ENCODE measurements at places on chromosomes 13 and 19.

DNA sequence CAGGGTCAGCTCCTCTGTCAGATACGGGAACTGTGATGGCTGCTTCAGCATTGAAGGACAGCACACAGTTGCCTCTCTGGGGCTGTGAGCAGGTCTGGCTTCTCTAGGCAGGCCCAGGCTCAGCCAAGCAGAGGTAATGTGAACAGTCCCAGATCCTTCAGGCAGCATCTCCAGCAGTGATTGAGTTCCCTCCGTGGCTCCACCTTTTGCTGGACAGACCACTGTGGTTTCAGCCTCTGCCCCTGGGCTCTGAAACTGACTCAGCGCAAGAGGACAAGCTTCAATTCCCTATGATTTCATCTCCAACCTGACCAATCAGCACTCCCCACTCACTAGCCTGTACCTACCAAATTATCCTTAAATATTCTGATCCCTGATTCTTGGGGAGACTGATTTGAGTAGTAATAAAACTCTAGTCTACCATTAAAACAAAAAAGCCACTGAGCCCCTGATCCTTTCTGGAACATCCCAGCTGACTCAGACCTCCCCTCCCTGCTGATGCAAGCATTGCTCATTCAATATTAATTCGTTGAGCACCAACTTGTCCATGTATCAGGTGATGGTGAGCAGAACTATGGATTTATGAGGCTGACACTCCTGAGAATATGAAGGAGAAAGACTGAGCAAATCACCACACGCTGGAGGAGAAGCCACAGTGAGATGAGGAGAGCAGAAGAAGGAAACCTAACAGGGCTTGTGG is 16.7 kb downstream of the GSX1 start:
- DNase-seq: no peak

DNA sequence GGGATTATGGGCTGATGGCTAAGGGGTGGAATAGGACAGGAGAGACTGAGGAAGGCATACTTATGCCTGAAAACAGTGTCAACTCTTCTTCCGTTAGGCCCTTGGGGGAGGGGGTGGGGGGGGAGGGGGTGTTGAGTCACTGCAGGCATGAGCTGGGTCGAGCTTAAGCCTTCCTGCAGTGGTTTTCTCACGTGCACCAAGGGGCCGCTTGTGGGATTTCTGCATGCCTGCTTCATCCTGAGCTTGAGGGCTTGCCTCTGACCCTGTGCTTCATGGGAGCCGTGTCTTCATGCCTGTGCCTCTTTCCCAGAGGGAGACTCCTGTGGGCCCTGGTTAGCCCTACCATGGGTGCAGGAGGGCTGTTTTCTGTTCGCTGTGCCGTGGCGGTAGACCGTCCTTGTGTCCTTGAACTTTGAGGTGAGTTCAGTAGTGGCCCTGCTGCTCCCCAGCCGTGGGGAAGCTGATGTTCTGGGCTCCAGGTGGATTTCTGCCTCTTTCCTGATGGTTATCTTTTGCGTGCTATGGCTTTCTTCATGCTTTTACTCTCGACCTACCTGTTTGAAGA is 186.1 kb downstream of the PCCA start:
- DNase-seq: no peak

DNA sequence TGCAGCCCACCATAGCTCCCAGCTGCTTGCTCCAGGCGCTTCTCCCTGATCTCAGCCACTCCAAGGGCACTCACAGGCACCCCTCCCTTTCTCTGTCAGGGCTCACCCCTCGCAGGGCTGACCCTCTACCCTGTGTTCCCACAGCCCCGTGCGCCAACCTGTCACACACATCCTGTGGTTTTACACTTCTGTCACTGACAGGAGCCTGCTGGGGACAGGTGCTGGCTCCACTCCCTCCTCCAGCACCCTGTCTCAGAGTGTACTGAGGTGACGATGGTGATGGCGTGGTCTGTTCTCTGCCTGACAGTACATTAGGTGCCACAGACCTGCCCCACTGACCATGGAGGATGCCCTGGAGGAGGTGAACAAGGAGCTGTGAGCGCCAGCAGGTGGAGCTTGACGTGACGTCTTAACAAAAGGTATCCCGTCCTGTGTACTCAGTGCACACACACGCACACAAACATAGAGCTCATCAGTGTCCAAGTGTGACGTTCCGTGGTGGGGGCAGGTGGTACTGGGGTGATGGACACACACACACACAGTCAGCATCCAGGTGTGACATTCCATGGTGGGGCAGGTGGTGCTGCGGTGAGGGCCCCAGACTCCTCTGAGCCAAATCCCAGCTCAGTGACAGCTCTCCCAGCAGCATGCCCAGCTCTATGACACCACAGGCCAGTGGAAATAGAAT is 20.9 kb downstream of the C19orf44 start:
- no peak for DNase-seq

- DNase-seq: peak; percentile 20
These were observed 9.6 kb upstream of the ZNRF4 start for GRCh38 chr19:5445561-5446055.

- peak; percentile 32 for DNase-seq
These were observed 121.6 kb upstream of the SPATA13 start for GRCh38 chr13:24038841-24039330.

DNA sequence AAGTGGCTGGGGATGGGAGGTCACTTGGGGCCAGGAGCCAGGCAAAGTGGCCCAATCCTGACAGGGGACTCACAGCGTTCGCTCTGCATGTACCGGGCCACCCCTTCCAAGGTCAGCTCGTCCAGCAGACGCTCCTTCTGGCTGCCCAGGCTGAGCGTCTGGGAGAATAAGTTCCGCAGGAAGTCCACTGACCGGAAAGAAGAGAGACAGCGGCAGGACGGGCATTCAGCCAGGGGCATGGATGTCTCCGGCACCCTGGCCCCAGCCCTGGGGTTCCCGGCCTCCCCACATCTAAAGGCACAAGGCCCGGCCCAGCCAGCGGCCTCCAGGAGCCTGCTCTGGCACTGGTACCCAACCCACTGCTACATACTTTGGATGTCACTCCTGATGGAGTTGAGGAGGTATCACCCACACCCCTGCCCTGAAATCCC is 6.1 kb downstream of the SIRT2 start:
- no peak for DNase-seq

DNA sequence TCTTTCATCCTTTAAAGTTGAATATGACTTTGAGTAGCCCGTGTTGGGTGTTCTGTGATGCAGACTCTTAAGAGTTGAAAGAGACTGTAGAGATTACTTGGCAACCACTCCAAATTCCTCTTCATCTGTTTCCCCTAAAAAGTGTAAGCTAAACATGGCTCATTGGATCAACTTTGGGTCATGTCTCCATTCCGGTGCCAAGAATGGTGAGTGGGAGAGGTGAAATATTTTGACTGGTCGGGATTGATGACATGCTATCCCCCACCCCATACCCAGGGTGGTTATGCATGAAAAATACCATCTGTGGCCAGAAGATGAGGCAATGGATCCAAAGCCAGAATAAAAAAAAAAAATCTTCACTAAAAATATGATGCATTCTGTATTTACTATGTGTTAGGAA is 281.3 kb upstream of the SOX21 start:
- no peak for DNase-seq

DNA sequence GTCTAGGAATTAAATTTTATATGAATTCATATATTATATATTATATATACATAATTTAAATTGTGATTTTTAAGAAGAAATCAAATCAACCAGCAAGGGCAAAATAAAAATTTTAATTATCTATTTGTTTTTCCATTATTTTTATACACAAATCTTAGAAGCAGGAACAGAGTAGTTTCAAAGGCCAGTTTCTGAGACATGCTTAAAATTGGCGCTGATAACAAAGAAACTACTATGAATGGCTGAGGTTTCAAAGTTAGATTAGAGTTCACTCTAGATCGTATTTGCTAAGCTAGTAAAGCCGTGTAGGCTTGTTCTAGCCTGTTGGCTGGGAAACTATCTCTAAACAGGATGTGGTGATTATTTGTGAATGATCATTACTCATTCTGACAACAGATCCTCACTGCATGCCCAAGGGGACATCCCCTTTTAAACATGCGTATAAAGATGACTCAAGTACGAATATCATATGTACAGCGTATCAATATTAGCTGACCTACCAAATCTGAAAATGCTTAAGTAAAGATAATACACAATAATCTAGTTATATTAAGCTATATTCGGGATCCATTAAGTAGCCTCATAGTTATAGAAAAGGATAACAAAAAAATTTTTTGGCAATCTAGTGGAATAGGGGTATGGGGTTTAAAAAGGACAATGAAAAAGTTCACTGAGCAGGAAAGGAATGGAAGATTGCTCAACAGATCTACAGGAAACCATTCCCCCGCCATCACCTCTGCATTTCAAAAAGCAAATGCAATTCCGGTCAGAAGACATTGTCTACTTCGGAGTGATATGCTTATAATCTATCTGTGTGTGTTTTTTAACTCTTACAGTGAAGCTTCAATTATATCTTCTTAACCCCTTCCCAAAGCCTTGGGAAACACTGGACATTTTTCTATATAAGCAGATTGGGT is 150.1 kb downstream of the SHISA2 start:
- no peak for DNase-seq

- no peak for DNase-seq
These were observed 34.9 kb upstream of the METTL21C start for GRCh38 chr13:102729560-102730270.

DNA sequence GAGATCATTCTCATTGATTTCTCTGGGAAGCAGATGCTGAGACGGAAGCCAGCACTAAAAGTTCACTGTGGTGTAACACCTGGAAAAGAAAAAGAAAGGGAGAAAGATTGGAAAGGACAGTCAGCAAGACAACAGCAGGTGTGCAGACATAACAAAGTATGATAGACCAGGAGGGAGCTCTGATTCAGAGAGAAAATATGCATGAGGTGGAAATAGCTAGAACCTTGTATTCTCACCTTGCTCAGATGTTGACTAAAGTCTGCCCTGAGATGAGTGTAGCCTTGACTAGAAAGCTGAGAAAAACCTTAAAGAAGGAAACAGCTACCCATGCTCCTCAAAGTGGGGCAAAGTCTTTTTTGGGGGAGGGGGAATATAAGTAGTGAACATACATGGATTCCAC is 1711.8 kb downstream of the EFNB2 start:
- no peak for DNase-seq

GRCh38 chr13:50629497-50629896 is 214.0 kb downstream of the DLEU7 start:
- peak; percentile 23 for DNase-seq

DNA sequence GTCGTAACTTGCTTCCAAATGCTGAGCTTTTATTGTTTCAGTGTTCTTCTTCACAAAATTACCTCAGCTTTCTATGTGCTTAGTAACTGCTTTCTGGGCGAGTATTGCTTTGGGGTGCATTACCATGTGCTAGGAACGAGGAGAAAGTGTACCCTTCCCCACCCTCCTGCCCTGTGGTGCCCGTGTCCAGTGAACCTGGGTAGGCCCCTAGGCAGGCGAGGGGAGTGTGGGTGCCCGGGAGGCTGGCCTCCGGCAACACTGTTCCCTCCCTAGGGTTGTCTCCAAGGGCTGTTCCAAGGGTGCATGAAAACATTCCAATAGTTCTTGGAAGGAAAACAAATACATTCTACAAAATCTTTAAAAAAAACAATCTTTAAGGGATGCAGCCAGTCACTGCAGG is 216.5 kb upstream of the SOX1 start:
- DNase-seq: no peak

DNA sequence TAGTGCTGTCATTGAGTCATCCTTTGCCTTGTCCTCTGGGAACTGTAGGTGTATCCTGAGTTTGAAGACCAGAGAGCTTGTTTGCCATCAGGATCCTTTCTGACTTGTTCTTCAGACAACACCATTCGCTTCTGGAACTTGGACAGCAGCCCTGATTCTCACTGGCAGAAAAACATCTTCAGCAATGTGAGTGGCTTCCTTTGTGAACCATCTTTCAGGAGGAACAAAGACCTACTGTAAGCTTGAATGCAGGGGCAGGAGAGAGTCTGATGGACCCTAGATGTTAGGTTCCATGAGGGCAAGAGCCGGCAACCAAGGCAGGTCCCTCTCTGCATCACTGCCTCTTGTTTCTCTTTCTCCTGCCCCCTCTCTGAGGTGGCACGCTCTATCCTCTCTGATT is 26.7 kb downstream of the WDR62 start:
- no peak for DNase-seq

- DNase-seq: no peak
These were observed 250.7 kb downstream of the TBC1D4 start for GRCh38 chr13:75231235-75231634.

DNA sequence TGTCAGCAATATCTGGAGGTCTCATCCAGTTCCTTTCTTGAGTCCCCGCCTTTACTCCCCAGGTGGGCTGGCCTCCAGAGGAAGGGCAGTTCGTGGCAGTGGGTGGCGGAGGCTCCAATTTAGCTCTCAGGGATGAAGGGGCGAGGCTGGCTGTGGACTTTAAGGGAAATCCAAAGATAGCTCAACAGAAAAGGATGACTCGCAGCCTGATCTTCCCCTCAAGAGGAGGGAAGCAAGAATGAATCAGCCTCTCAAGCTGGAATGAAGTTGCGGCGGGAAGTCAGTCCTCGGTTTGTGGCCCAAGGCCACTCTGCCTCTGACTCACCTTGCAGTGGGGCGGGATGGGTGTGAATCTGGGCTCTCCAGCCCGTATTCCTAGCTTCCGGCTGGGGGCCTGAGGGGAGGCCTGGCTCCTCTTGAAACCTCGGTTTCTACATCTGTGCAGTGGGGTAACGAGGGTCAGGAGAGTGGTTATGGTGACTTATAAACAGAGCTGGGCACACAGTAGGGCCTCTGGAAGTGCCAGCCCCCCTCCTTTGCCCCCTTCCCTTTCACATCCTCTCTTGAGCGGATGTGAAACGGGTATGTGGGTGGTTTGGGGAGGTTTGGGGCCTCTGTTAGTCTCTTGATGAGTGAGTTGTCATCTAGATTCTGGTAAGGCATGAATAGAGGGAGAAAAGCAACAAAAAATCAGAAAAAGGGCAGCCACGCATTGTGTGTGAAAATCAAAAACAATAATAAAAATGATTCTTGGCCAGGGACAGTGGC is 10.5 kb upstream of the SMG9 start:
- DNase-seq: no peak

- DNase-seq: no peak
These were observed 140.6 kb downstream of the URI1 start for GRCh38 chr19:30082611-30083010.

- peak; percentile 30 for DNase-seq
These were observed 8.5 kb upstream of the RASA3 start for GRCh38 chr13:114140906-114141250.

DNA sequence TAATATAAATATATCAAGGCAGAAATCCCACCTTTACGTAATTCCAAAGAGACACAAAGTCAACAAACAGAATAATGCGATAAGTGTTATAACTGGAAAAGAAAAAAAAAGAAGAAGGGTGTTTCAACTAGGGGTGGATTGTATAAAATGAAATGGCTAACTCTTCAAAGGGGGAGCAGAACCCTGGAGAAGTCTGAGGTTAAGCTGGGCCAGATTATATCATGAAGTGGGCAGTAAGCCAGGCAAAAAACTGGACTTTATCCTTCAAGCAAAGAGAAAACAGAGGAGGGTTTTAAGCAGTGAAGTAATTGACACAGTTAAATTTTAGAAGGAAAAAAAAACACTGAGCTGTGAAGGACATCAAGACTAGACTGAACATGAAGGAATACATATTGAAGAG is 41.9 kb downstream of the TBC1D4 start:
- DNase-seq: no peak

DNA sequence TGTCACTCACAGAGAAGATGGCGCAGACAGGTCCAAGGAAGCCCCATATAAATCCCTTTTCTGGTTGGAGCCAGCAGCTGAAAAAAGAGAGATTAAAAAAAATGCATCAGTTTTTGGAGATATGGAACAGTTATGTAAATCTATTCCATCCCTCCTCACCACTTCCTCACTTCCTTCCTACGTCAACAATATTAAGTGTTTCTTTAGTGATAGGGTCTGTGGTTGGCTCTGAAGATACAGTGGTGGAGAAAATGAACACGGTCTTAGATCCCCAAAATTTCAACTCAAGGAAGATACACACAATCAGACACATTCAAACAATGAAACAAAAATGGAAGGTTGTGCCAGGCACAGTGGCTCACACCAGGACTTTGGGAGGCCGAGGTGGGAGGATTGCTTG is 31.5 kb downstream of the ADGRE2 start:
- no peak for DNase-seq
